Islet precursor cell (in vitro differentiated cells): ENCODE measurements at places on chromosomes 11 and 22.

- no peak for DNase-seq
Measured at GRCh38 chr11:117690484-117691217, 106.4 kb downstream of the DSCAML1 start.

- DNase-seq, result peak; percentile 74
Measured at GRCh38 chr22:22954656-22955055, 67.0 kb downstream of the IGLL5 start.

- no peak for DNase-seq
Measured at GRCh38 chr11:126357055-126357962, 1.8 kb downstream of the ST3GAL4 start.

DNA sequence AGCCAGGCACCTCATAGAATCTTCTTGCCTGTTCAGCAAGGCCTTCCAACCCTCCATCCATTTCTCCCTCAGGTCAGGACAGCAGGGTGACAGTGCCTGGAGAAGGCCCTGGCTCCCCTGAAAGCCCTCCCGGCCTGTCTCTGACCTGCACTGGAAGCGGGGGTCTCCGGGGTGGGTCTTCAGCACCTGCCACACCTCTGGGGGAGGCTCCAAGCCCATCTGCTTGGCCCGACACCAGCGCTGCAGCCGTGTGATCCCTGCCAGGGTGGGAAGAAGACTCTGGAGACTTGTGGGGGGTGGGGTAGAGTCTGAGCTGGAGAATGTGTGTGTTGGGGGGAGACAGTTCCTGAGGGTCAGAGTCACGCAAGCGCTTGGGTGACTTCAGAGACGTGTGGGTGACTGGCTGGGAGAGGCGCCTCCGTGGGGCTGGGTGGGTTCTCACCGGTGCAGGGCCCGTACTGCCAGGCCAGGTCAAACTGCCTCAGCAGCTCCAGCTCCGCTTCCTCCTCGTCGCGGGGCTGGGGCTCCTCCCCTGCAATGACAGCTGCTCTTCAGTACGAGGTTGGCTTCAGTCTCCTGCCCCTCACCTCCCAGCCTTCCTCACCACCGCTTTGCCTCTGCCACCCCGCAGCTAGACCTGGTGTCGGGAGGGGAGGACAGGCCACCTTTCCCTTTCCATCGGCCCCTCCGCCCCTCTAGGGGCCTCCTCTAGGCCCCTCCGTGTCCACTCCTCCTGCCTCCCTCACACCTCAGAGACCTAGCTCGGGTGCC lies 615 bp downstream of the POLD4 start:
- no peak for DNase-seq

DNA sequence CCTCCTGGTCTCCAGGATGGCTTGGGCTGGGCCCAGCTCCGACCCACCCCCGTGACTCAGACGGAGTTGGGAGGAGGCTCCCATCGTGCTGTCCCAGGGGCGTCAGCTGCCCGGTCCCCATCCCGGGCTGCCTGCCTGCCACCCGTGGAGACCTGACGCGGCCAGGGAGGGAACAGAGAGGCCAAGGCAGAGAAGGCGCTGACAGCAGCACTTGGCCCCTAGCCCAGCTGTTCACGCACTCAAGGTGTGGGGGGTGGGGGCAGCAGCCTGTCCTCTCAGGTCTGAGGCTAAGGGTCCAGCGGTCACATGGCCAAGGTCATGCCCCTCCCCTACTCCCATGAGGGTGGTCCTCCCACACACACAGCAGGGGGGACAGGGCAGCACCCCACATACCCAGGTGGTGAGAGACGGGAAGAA lies 48.6 kb downstream of the ELFN2 start:
- no peak for DNase-seq

GRCh38 chr11:62673196-62673525 lies 1.1 kb upstream of the LBHD1 start:
- DNase-seq, result no peak

- DNase-seq, result no peak
Measured at GRCh38 chr22:23054531-23055257, 15.6 kb upstream of the GNAZ start.

DNA sequence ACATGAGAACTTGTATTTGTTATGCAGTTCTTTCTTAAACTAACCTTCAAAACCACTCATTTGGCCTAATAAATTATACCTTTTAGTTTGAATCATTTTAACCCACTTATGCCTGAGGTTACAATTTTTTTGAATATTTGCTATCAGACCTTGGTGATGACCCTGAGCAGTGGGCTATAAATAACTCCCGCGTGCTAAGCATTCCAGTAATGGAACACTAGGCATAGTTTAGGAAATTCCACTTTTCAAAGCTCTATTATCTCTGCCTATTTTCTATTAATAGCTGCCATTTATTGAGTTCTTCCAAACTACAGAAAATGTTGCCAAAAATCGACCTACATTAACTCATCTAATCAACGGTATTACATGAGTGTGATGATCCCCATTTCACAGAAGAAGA lies 993.4 kb upstream of the FAT3 start:
- no peak for DNase-seq

DNA sequence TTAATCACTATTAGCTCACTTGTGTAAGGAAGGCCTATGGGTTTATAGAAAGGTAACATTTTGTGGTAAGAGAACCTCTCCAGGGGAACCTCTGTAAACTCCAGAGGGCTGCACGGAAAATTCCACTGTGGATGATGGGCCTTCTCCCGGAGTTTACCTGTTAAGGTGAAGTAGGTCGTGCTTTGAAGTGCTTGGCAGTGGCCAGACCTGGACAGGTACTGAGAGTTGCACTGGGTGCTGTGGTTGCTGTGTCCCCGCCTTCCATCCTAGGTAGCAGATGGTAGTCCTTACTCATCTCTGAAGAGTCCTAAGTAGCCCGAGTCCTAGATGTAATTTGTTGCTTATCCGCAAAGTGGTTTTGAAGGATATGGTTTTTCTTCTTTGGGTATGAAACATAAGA lies 133.4 kb downstream of the TEAD1 start:
- no peak for DNase-seq

DNA sequence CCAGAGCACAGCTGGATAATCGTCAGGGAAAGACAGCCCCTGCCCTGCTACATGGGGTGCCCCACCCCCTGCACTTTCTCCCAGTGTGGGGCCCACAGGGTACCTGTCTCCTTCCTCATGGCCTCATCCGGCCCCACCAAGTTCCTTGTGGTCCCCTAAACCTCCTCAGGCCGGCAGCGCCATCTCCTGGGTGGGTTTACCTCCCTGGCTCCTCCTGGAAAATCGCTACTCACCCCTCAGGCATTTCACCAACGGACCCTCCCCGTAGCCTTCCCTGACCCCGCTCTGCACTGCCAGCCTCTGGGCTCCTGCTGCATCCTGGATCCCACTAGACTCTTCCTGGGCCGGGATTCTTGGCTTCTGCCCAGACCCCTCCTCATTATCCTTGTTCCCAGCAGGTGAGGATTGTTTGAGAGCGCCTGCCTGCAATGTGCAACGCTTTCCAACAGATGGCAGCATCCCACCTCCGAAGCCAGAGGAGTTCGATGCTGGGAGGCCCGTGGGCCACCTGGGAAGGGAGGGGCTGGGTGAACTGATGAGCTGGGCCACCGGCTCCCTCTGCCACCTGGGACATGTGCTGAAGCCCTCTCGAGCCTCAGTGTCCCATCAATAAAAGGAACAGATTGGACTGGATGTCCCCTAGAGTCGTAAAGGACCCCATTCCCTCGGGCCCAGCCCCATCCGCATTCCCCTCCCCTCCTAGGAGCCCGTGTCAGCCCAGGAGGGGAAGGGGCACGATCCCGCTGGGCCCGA lies 44.2 kb upstream of the TTLL12 start:
- DNase-seq, result peak; percentile 89

- DNase-seq, result peak; percentile 83
Measured at GRCh38 chr22:18023509-18024275, 669 bp downstream of the MICAL3 start.

GRCh38 chr11:35792148-35792845 lies 129.7 kb downstream of the TRIM44 start:
- no peak for DNase-seq

- DNase-seq, result no peak
Measured at GRCh38 chr11:115300660-115301428, 203.4 kb downstream of the CADM1 start.

DNA sequence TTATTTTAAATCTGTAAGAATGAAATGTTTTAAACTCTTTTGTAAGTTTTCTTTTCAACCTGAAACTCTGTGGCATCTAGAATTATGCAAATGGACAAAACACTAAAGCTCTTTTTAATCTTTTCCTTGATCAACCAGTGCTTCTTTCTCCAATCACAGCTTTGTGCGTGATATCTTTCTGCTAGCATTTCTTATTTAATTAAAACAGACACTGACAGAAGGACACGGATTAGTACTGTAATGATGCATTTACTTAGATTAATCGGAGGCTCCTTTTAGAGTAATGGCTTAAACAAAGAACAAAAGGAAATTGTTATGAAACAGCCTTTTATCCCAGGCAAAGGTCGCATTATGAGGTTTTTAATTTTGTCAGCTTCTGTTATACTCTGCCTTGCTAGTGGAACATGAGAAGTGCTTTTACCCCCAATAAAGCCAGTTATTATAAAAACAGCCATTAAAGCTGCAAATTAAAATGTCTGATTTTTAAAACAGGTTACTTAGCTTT lies 48.5 kb upstream of the SOX6 start:
- no peak for DNase-seq

GRCh38 chr22:24466716-24467328 lies 28.3 kb upstream of the UPB1 start:
- peak; percentile 23 for DNase-seq

- peak; percentile 54 for DNase-seq
Measured at GRCh38 chr11:36775130-36775529, 177.1 kb upstream of the RAG2 start.

DNA sequence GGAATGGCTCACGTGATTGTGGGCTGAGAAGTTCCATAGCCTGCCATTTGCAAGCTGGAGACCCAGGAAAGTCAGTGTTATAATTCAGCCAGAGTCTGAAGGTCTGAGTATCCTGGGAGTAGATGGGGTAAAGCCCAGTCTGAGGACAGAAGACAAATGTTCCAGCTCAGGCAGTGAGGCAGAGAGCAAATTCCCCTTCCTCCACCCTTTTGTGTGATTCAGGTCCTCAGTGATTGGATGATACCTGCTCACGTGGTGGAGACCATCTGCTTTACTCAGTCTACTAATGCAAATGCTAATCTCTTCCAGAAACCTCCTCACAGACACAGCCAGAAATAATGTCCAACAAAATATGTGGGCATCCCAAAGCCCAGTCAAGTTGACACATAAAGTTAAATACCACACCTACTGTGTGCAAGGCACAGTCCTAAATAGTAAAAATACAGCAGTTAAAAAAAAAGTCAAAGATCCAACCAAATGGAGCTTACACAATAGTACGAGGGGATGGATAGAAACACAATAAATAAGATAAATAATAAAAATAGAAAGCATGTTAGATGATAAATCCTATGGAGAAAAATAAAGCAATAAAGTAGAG lies 13.2 kb upstream of the APOL6 start:
- no peak for DNase-seq

GRCh38 chr11:11621573-11622339 lies at the start of gene GALNT18:
TSS of gene GALNT18 (minus strand) at chr11:11622005.
- DNase-seq, result peak; percentile 97

DNA sequence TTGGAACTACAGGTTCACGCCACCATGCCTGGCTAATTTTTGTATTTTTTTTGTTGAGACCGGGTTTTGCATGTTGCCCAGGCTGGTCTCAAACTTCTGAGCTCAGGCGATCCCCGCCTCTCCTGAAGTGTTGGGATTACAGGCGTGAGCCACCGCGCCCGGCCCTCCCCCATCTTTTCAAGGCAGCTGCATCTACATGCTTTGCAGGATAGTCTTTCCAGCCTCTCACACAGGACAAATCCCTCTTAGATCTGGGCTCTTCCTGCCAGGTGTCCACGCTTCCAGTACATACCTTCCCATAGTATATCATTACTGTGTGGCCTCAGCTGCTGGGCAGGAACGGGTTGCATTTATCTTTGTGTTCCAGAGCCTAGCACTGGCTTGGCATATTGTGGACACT lies 49.7 kb downstream of the C11orf96 start:
- no peak for DNase-seq

DNA sequence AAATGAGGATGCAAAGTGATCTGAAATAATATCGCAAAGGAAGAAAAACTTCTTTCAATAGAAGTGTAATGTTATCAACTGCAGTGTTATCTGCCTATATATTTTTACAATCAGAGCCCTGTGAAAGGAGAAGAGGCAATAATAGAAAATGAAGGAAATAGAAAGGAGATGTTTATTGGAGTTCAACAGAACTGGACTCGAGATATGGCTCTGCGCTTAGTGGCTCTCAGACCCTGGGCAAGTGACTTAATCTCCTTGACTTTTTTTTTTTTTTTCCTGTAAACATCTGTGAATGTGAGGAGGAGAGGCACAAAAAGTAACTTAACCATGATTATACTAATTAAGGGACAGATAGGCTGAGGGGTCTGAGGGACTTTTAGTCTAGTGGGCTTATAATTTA lies 18.9 kb downstream of the CNTF start:
- no peak for DNase-seq

- peak; percentile 42 for DNase-seq
Measured at GRCh38 chr22:21042978-21043859, 2.5 kb upstream of the LRRC74B start.

GRCh38 chr22:28279888-28280287 lies 360.8 kb upstream of the PITPNB start:
- DNase-seq, result no peak

GRCh38 chr11:6625832-6626420 lies 6.7 kb upstream of the TPP1 start:
- DNase-seq, result no peak

- DNase-seq, result no peak
Measured at GRCh38 chr11:30811226-30811755, 225.1 kb upstream of the MPPED2 start.

GRCh38 chr11:116787436-116787785 lies 412 bp downstream of the ZPR1 start:
- DNase-seq, result no peak

DNA sequence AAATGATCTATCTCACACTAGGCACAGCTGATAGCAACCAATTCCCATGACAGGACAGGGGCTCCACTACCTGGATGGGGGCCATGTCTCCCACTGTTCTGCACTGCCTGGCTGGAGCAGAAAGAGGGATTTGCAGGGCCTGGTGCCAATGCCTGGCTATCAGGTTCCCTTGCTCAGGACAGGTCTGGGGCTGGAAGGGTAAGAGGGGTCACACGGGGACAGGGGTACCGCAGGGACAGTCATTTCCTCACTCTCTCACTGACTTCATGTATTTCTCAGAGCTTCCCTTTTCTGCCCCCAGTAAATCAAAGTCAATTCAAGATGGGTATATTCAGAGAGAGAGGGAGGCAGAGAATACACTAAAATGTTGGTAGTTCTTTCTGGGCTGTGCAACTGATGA lies 119.1 kb upstream of the CSNK2A3 start:
- no peak for DNase-seq

DNA sequence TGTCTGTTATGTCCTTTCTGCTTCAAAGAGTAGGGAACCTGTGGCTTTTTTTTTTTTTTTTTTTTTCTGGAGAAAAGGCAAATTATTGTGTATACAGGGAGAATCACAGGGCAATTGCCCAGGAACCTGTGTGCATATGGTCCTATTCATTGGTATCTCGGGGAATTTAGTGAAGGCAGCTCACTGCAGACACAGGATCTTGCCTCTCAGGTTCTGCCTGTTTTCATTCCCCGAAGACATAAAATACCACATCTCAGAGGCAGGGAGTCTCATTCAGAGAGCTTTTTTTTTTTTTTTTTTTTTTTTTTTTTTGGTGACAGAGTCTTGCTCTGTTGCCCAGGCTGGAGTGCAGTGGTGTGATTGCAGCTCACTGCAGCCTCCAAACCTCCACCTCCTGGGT lies 88.3 kb downstream of the OSBP2 start:
- DNase-seq, result no peak
